ENCODE measurements at places on chromosomes 13 and 19.
A peak's percentile ranks its signal among the peaks of the same experiment; 100 is the strongest.

DNA sequence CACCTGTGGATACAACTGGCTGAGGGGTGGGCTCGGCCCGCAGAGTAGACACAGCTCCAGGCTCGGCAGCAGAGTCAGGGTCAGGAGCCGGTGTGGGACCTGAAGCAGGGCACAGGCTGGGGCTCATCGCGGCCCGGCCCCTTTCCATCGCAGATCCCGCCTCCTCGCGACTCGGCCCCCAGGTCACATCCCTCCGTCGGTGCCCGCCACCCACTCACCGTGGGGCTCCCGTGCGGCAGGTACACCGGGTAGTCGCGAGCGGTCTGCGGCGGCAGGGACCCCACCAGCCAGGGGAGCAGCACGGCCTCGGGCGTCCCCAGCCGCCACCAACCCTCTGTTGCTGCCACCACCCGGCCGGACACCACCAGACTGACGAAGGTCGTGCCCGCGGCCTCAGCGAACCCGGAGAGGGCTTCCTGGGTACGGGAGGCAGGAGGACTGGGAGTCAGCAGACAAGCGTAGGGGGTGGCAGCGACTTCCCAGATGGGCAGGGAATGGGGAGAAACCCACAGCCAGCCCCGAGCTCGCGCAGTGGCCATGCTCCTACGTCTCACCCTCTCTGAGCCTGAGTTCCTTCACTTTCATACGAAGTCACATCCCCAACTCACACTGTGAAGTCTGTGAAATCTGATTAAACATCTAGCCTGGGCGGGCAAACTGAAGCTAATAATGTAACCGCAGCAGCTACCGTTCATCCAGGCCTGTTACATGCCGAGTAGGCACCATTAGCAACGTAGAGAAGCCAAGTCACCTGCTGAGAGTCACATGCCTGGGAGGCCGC lies 3.7 kb downstream of the FUZ start:
- DNase-seq, result no peak

GRCh38 chr19:38953677-38954076 lies 21.9 kb downstream of the FBXO17 start:
- no peak for DNase-seq

GRCh38 chr19:28878862-28879566 lies 333.9 kb downstream of the UQCRFS1 start:
- DNase-seq, result peak; percentile 31

- DNase-seq, result no peak
Measured at GRCh38 chr13:99133230-99133629, 67.4 kb upstream of the UBAC2 start.

DNA sequence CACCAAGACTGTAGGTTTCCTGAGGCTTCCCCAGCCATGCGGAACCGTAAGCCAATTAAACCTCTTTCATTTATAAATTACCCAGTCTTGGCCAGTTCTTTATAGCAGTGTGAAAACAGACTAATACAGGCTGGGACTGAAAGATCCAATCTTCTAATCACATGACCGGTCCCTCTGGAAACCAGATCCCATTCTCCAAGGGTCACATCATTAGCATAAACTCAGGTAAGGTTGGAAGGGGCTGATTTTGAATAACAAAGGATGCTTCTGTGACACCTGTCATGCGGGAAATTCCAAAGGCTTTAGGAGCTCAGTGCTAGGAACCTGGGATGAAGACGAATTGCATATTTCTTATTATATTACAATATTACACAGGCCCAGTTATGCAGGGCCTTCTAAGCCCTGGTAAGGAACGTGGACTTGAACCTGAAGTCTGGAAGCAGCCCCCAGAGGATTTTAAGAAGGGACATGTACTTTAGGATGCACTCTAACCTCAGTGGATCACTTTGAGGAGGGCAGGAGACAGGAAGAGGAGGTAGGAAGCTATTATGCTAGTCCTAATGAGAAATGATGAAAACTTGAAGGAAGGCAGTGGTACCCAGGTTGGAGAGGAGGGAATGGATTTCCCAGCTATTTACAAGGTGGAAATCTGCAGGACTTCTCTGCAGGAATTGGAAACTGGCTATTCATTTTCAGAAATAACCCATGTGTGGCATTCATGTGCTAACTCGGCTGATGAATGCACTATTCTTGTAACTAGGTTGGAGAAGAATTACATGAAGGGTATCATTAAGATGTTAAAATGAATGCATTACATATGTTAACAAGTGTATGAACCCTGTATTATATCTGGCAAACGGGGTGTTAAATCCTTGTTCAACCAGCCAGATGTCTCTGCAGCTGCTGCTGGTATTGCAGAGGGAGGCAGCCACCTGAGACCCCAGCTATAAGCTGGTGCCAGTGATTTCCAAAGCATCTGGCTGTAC lies 19.3 kb downstream of the TNFSF11 start:
- no peak for DNase-seq

GRCh38 chr13:23289917-23290357 lies 109.2 kb downstream of the SGCG start:
- DNase-seq, result no peak

GRCh38 chr13:37230346-37230745 lies 124.9 kb upstream of the CSNK1A1L start:
- no peak for DNase-seq

GRCh38 chr19:10639836-10640235 lies 14.3 kb upstream of the ILF3 start:
- no peak for DNase-seq

DNA sequence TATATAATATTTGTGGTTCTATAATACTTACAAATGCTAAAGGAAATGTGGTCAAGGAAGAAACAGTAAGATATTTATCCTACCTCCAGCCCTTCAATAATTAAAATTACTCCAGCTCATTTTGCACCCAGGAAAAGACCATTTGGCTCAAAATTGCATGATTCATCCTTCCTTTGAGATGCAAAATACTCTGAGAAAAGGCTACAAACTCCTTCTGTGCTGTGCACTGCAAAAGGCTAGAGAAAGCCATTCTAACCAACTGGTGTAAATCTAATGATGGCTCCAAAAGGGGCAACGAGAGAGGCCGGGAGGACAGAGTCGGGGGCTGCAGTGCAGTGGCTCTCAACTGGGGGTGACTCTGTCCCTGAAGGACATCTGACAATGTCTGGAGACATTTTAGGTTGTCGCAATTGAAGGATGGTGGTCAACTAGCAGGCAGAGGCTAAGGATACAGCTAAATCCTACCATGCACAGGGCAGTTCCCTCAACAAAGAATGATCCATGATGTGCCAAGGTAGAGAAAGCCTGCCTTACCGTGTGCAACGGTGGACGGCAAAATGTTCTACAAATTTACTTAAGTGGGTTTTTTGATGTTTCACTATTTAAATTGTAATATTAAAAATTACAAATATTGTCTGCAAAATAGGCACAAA lies 32.6 kb downstream of the SLC7A1 start:
- no peak for DNase-seq

DNA sequence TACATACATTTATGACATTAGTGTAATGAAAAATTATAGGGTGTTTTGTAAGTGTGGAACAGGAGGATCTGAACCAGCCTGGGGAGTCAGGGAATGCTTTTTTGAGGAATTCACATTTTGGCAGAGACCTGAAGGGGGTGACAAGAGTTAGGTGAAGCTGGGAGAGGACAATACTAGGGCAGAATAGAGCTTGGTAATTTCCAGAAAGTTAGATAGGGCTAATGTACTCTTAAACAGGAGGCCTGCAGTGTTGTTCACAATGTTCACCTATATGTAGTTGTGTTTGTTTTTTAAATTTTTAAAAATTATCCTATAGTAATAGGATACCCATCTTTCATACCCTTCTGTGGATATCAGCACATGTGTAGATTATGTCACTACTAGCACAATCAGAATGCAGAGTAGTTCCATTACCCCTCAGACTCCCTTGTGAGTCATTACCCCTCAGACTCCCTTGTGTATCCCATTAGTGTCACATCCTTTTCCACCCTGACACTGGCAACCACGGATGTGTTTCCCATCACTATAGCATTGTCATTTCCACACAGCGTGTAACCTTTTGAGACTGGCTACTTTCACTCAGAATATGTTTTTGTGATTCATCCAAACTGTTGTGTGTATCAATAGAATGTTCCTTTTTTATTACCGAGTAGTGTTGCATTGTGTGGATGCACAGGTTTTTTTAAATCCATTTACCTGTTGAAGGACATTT lies 43.1 kb downstream of the PCCA start:
- peak; percentile 15 for DNase-seq

- no peak for DNase-seq
Measured at GRCh38 chr13:94713561-94714182, 1.3 kb upstream of the SOX21 start.

DNA sequence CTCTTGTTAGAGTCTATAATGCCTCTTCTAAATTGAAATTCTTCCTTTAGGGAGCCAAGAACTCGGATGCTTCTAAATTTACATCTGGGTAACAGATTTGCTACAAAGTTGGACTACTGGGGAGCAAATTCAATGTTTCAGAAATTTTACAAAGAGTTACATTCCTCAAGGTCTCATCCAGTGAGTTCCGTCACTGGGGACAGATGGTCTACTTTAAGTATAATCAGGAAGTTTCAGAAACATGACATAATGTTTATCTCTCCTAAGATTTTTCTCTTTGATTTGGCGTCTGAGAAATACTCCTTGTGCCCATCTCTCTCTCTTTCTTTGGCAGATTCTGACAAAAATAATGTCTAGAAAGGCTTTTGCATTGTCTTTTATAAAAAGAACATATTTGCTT lies 81.5 kb upstream of the MBNL2 start:
- no peak for DNase-seq

DNA sequence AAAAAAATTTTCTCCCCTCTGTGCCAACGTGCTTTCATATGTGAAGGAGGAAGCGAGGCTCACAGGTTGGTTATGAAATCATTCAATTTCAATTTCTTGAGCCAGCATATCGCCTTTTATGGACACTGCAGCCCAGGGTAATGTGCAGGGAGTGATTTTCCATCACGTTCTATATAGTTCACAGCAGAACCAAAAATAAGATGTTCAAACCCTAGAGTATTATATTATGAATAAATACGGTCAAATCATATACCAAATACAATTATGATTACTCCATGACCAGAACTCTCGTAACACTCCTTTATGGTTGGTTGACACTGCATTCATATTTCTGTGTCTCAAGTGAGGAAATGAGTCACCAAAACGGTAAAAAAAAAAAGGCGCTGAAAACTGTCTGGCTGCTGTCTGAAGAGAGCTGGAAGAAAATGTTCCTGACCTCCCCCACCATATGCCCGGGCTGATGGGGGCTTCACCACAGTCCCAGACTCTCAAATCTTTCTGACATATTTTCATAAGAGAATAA lies 75.8 kb upstream of the UBAC2 start:
- peak; percentile 12 for DNase-seq

GRCh38 chr19:44452367-44452766 lies 4.1 kb upstream of the ZNF229 start:
- DNase-seq, result no peak

DNA sequence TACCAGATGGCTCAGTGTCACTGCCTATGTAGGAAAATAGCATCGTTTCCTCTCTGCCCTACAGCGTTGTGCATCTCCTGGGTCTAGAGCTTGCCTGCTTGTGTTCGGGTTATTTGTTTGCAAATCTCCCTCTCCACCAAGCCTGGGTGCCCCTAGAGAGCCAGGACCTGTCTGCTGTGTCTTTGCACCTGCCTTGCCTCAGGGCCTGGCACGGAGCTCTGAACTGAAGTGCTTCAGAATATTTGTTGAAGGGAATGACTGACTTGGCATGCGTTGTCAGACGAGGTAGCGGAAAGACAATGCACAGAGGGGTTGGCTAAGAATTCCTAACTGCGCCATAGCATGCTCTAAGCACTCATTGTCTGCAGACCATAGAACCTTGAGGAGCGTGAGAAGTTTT lies 263.4 kb downstream of the FGF9 start:
- no peak for DNase-seq

DNA sequence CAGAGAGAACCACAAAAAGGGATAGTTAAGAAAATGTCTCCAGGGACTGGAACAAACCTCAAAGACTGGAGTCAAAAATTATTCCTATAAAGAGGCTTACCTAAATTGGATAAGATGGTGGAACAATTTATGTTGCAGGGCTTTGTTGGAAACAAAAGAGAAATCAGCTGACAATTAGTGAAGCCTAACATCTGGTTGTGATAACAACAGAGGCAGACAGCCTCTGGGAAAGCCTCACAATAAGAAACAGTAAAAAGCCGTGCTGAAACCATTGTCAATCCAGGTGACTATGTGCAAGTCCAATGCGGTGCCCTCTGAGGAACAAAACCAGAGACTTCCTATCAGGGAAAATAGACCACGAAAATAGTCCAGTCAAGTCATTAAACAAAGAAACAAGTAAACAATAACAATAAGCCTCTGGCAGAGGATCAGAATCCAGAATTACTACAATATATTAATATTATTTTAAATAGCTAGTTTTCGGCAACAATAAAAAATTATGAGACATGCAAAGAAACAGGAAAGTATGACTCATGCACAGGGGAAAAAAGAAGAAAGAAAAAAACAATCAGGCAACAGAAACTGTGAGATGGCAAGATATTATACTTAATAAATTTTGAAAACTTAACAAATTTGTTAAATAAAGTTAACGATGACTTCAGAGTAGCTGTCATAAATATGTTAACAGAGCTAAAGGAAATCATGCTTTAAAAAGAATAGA lies 99.7 kb upstream of the RXFP2 start:
- no peak for DNase-seq

GRCh38 chr19:31648347-31648746 lies 299.1 kb upstream of the TSHZ3 start:
- DNase-seq, result no peak
